Progenitor cell of endocrine pancreas (in vitro differentiated cells): ENCODE measurements at places on chromosomes 3 and 15.

DNA sequence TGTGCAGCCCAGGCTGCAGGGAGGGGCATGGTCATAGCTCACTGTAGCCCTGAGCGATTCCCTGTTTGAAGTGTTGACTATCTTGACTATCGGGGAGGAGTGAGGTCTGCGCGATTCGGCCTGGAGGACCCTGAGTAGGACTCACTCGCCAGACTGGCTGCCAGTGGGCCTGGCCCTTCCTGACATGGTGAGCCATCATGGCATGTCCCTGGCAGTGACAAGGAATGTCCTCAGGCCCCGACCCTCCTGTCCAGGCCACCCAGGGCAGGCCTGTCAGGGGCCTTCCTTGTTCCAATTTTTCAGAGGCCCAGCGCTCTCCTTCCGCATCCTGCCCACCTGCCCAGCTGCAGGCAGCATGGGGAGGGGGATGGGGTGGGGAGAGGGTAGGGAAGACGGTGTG, 5.2 kb upstream of the OCA2 start:
- no peak for DNase-seq

- no peak for DNase-seq
Observed at GRCh38 chr15:48720646-48721045, 75.1 kb upstream of the FBN1 start.

GRCh38 chr15:36178303-36178633, 401.2 kb upstream of the CDIN1 start:
- no peak for DNase-seq

DNA sequence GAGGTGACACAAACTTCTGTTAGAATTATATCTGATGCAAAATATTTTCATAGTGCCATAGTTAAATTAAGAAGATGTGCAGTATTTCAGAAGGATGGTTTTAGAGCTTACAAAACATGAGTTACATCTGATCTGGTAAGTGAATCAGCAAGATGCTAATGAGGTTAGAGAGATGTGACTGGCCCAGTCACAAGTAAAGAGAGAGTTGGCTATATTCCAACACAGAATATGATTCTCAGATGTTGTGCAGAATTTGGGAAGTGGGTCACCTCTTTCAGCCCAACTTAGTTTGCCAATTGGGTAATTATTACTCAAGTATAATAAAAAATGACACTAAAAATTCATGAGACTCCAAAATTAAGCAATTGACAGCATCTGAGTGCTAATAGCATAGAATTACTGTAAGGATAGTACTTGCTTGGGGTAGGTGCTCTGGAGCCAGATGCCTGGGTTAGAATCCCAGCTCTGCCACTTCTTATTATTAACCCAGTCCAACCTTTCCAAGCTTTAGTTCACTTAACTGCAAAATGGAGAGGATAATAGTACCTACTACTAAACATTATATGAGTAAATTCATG, 30.8 kb downstream of the P2RY1 start:
- no peak for DNase-seq

DNA sequence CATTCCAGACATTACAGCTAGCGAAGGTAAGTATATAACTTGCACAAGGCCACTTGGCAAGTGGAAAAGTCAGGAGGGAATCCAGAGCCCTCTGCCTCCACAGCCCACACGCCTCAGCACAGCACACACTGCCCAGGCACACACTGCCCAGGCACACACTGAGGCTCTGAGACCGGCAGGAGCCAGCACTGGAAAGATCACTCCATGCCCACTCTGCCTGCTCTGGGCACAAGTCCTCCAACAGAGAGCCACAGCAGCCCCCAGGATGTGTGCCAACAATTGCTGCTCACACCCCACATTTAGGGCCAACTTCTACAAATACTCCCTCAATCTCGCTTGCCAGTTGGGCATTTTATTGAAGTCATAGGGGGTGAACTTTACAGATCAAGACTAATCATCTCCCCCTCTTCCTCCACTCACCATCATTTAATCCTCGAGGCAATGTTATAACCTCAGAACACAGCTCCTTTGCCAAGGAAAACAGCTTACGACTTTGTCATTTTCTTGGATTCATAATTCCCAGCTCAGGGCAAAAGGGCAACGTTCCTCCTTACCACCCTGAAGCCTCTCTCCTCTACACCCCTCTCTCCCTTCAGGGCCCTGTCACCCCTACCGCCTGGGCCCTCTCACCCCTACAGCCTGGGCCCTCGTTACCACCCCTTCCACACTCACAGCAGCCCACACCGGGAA, 53.0 kb upstream of the TPM1 start:
- DNase-seq = no peak

DNA sequence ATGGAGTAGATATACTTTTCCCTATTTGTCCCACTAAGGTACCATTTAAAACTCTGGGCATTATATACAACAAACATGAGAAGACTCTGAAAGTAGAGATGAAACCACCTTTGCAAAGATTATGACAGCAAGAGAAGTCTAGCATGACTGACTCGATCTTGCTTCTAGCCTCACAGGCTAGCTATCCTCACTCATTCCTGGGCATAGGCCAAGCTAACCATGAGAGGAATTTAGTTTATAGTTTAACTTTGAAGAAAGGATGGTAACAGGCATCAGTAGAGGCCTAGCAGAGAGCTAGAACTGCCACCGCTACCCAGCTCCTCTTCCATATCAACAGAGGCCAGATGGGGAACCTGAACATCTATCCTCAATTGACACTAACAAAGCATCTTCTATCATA, 63.5 kb upstream of the FSIP1 start:
- DNase-seq = no peak

DNA sequence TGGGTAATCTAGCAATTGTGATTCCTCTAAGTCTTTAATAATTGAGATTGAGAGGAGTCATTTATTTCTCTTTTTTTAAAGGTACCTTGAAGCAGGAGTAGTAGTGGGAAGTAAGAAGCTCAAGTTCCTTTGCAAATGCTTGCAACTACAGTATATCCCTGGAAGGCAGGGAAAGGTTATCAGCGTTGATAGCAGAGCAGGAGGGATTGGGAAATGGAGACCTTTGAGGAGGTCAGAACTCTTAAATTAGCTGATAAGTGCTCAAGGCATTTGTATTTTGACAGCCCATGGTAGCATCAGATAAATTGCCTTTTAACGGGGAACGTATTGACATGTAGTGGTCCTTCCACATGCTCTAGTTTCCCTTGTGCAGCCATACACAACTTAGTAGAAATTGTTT, 47.7 kb downstream of the MEF2A start:
- no peak for DNase-seq

DNA sequence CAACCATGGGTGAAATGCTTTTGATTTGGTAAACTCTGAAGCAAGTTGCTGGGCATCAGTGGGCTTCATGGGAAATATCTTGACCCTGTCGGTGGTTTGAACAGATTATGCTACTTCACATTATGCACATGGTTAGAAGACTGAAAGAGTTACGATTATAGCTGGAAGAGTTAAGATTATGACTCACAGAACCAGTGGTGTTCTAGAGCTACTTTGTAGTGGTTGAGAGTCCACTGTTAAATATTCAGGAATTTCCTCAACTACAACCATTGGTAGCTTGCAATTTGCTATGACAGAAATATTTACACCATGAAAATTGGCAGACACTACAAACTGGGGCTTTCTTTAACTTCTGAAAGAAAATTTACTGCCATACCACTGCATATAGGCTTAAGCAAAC, 99.3 kb downstream of the GADL1 start:
- no peak for DNase-seq

GRCh38 chr15:65783872-65784271, 8.2 kb downstream of the DENND4A start:
- no peak for DNase-seq

GRCh38 chr3:110752307-110752706, 319.3 kb upstream of the NECTIN3 start:
- no peak for DNase-seq

GRCh38 chr3:129252748-129253147, 3.3 kb downstream of the COPG1 start:
- DNase-seq = no peak

GRCh38 chr15:82060817-82061216, 15.0 kb upstream of the MEX3B start:
- no peak for DNase-seq

- no peak for DNase-seq
Observed at GRCh38 chr3:184066211-184066610, 13.4 kb downstream of the HTR3C start.

DNA sequence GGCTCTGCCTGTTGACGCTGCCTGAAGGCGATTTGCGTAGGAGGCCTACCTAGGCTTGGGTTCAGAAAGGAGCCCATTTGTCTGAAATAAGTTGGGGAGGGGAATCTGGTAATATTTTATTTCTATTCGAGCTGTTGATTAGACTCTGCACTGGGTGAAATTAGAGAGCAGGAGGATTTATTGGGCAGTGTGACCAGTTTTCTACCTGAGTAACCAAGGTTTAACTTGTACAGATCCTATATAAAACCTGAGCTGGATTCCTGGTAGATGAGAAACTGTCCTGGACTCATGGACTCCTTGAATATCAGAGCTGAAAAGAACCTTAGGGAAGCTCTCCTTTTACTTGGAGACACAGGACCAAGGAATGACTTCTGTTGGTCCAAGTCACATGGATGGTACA, 19.6 kb upstream of the GPR156 start:
- DNase-seq = no peak

GRCh38 chr15:60005352-60006202, 1.5 kb downstream of the FOXB1 start:
- no peak for DNase-seq

DNA sequence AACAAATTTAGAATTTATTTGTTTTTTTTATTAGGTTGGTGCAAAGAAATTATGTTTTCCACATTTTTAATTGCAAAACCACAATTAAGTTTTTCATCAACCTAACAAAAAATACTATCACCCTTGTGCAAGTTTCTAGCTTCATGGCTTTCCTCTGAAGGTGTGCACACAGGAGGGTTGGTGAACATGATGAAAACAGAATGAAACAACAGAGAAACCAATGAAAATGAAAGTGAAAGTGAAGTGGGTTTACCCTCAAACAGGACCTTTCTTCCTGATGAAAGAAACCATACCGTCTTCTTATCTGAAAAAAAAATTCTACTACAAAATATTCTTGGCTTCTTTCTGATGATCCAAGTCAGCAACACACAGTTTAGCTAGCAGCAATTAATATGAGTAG, 71.9 kb upstream of the FEZF2 start:
- DNase-seq = no peak

- DNase-seq = no peak
Observed at GRCh38 chr3:179278932-179279693, 28.2 kb upstream of the KCNMB3 start.

- no peak for DNase-seq
Observed at GRCh38 chr3:11411956-11412355, 139.8 kb downstream of the ATG7 start.

- DNase-seq = no peak
Observed at GRCh38 chr3:133746712-133747066, 496 bp downstream of the TF start.

DNA sequence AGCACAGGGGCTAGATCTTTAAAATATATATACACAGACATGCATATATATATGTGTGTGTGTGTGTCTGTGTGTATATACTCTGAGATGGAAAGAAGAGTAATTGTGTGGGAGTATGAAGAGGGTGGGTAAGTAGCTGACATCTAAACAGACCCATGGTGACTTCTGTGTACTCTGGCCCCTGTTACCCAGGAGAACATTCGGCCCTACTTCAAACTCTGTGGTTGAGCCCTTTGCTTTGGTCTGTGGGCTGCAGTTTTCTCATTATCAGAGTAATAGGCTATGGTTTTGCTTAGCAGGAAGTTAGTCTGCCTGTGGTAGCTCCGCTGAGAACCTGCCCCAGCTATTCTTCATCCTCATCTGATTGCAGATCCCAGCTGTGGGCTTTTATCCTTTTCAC, 141.4 kb downstream of the RBPMS2 start:
- DNase-seq = no peak

DNA sequence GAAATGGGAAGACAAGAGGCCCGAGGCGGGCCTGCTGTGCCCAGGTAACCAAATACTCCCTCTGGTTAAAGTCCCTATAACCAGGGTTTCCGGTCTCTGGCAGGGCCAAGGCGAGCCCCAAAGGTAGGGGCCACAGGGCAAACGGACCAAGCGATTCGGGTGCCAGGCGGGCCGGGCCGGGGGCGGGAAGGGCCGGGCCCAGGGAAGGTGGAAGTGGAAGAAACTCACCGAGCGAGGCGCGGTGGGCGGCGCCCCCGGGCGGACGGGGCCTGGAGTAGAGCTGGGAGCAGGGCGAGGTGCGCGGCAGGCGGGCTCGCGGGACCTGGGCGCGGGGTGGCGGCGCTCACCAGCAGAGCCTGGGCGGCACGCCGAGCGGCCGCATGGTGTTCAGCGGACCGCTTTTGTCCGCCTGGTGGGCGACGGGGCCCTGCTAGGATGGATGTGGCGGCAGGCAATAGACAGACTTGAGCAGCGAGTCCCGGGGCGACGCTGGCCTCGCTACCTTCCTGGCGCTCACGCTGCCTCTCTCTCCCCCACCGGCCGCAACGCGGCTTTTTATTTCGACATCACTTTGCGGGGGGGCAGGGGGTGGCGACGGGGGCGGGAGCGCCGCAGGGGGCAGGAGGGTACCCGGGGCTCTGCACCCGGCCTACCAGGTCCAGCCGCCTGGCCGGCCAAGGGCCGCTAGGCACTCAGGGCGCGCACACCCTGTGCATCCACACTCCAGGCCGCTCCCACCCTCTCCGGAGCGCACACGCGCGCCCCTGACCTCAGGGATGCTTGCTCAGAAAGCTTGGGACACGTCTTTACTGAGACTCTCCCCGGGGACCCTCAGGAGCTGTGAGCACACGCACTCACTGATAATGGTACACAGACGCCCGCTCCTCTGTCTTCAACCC, at the start of gene GATA2:
Gene GATA2 (minus strand): TSS at position 531 of the 899 bp plus-strand sequence. CDS start 6,170 bp downstream, outside the sequence.
- no peak for DNase-seq

GRCh38 chr15:85689729-85690128, 105.0 kb downstream of the KLHL25 start:
- DNase-seq = no peak

- DNase-seq = no peak
Observed at GRCh38 chr3:112687211-112687610, 46.3 kb upstream of the CCDC80 start.

GRCh38 chr3:188233320-188233719, 79.4 kb downstream of the LPP start:
- DNase-seq = no peak

GRCh38 chr3:195705081-195705991, 15.4 kb upstream of the MUC20 start:
- no peak for DNase-seq

DNA sequence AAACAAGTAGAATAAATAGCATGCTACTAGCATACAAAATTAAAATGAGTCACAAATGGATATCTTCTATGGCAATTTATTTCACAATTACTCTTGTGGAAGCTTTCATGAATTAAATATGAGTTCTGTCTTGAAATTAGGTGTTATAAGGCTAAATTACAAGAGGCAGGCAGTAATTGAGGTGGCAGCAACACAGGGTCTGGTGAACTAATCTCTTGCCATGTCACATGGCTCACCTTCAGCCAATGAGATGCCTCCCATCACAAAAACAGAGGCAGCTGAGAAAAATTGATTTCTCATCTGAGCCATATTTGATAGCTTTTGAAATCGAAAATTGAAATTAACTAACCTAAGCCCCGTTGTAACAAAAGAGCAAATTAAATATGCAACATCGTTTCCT, 268.8 kb downstream of the NR2F2 start:
- no peak for DNase-seq

- DNase-seq = no peak
Observed at GRCh38 chr3:183259621-183260020, 6.6 kb downstream of the B3GNT5 start.

GRCh38 chr3:172138792-172139507, 99.6 kb downstream of the FNDC3B start:
- no peak for DNase-seq

- no peak for DNase-seq
Observed at GRCh38 chr3:150555859-150556436, 9.4 kb downstream of the EIF2A start.
